ENCODE measurements at places on chromosomes 2 and 18.

- no peak for DNase-seq
Observed at GRCh38 chr2:169448865-169449264, 30.4 kb upstream of the BBS5 start.

- DNase-seq, result no peak
Observed at GRCh38 chr2:160358046-160358445, 135.6 kb downstream of the RBMS1 start.

- DNase-seq, result no peak
Observed at GRCh38 chr2:104092886-104093285, 761.0 kb upstream of the POU3F3 start.

DNA sequence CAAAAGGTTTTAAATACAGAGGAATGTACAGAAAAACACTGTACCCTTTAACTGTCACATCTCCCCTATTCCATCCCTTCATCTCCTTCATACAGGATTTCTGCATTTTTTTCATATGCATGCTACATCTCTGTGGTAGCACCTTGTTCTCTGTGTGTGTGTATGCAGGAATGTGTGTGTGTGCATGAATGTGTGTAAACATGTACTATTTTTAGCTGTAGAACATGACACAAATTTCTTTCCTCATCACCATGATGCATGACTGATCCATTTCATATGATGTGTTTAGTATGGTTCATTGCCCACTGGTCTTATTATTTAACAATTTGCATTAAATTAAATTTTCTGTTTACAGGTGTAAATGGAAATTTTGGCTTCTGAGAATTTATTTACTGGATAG, 21.5 kb upstream of the ZEB2 start:
- DNase-seq, result no peak

DNA sequence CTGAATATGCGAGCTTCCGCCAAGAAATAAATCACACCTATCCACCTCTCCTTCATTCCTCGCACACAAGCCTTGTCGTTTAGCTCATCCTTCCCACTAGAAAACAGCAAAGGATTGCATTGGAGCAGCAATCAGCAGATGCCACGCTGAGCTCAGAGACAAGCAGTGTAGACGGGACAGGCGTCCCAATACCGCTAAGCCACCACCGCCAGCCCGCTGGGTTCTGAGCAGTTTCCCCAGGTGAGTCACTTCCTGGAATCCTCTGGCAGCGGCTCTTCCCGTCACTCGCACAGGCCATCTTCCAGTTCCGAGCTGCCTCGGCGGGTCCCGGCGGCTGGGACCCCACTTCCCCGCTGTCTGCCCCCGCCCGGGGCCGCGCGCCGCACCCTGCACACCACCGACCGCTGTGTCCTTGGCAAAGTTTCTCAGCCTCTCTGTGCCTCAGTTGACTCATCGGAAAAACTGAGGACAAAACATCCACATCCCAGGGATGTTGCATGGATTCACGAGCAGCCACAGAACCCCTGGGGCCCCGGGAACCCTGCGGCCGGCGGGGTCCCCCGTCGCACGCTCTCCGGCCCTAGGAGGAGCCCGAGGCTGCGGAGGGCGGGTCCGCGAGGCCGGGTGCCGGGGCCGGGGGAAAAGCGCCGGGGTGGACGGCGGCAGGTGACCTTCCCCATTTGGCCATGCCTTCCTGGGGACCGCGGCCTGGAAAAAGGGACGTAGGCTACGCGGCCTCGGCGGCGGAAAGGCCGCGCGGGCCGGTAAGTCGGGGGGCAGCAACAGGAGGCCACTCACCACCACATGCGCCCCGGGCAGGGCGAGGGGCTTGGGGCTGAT, 573 bp downstream of the KDSR start:
- DNase-seq, result peak; percentile 26

- DNase-seq, result no peak
Observed at GRCh38 chr2:179096090-179096489, 46.2 kb upstream of the CCDC141 start.

DNA sequence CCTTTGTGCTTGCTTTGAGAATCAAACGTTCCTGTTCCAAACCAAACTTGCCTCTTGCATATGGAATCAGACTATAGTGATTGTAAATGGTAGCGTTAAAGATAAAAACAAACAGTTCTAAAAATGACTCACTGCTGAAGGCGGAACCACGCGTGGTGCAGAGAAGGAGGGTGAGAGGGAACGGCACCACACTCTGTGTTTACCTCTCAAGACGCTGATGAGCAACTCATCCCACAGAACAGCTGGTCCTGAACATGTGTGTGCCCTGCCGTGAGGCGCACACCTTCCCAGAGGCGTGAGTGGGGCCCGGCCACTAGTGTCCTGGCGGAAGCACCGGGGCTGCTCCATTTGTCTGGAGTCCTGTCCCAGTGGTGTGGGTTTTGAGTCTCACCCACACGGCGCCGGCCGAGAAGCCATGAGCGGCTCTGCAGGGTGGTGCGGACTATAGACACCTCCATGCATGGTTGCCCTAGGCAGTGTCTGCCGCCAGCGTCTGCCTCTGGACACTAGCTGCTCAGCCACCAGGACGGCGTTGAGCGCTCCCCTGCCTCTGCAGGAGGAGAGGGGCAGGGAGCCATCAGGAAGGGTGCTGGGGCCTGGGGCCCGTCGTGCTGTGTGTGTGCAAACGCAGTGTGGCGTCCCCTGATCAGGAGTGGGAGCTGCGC, 52.1 kb downstream of the NFATC1 start:
- no peak for DNase-seq

DNA sequence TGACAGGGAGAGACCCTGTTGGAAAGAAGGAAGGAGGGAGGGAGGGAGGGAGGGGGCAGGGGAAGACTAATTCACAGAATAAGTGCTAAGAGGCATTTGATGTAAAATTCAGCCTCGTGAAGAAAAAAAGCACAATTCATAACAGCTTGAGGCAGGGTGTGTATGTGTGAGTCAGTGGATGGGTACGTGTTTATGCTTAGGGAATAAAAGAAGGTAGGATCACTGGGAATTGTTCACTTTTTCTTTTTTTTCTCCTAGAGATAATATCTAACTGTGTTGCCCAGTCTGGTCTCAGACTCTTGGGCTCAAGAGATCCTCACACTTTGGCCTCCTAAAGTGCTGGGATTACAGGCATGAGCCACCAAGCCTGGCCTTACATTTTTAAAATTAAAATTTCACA, 39.2 kb downstream of the WDR33 start:
- no peak for DNase-seq
